ENCODE measurements at places on chromosomes 1 and 21.
A peak's percentile ranks its signal among the peaks of the same experiment; 100 is the strongest.

DNA sequence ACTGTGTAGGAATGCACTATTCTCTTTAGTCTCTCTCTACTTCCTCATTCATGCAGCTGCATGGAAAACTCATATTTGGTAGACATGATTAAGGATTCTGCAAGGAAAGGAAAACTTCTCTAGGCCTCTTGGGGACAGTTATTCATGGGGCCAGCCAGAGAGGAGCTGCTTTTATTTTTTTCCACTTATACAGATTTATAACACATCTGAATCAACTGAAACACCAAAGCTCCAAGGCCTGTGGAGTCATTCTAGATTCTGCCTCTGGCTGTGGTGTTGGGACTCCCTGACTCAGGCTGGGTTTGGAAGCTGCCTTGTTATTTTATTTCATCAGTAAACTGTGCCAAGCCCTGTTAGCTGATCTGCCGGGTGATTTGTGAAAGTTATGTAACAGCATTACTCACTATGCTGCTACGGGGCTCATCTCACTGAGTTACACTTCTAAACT lies 83.9 kb upstream of the EDEM3 start:
- DNase-seq, result peak; percentile 80

GRCh38 chr21:43850728-43851295 lies 14.2 kb upstream of the AGPAT3 start:
- DNase-seq, result no peak

- peak; percentile 47 for DNase-seq
Observed at GRCh38 chr21:34336756-34337391, 26.9 kb upstream of the KCNE2 start.

DNA sequence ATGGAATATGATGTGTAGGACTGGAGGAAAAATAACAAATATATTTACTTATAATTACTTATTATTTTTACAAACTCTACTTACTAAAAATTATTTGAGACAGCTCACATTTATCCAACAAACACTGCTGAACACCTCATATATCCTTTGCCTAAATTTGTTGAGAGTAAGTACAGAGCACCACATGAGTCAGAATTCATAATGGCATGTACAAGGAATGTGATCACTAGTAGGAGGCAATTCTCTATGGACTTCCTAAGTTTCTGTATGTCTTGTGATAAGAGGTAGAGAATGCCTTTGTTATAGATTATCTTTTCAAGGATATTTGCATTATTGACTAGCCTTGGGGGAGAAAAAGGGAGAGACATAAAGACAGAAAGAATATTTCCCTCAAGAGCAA lies 8.2 kb upstream of the ST6GALNAC3 start:
- no peak for DNase-seq

GRCh38 chr1:37739222-37739621 lies 25.7 kb downstream of the EPHA10 start:
- DNase-seq, result no peak

DNA sequence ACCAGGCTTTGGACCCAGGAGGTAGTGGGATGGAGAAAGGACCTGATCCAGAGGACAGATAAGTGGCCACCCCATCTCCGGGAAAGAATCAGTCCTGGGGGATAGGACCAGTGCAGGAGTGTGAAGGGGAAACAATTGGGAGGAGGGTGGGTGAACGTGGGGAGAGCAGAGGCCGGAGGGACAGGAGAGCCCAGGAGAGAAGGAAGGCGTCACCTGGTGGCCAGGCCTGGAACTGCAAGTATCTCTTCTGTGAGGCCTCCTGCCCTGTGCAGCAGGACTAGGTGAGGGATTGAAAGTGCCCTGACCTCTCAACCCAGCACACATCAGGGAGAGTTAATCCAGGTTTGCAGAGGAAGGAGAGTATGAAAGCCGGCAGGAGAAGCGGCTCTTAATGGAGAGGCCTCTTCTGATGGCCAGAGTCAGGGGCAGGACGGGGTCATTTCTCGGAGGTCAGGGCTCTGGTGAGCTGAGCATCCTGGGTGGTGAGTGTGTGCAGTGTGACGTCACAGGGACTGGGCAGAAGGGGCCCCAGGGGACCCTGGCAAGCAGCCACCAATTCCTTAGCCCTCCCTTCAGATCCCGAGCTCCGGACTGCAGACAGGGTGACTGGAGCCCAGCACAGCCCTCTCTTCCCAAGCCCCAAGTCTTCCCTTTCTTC lies 9.2 kb upstream of the LAD1 start:
- DNase-seq, result peak; percentile 30

GRCh38 chr1:200411406-200412257 lies 1.8 kb upstream of the ZNF281 start:
- no peak for DNase-seq

GRCh38 chr1:183080406-183080805 lies 57.2 kb downstream of the LAMC1 start:
- no peak for DNase-seq

GRCh38 chr1:23589585-23589986 lies 30.3 kb upstream of the ID3 start:
- DNase-seq, result no peak

- DNase-seq, result no peak
Observed at GRCh38 chr1:197761654-197762053, 13.6 kb downstream of the DENND1B start.

GRCh38 chr1:85445906-85446305 lies 19.1 kb downstream of the DDAH1 start:
- DNase-seq, result no peak

- no peak for DNase-seq
Observed at GRCh38 chr1:201903135-201903534, 14.4 kb downstream of the SHISA4 start.

- DNase-seq, result no peak
Observed at GRCh38 chr1:68308034-68308433, 75.7 kb upstream of the WLS start.

- no peak for DNase-seq
Observed at GRCh38 chr1:64478594-64479470, 8.9 kb downstream of the CACHD1 start.

- DNase-seq, result no peak
Observed at GRCh38 chr1:228114827-228115226, 5.7 kb upstream of the MRPL55 start.

DNA sequence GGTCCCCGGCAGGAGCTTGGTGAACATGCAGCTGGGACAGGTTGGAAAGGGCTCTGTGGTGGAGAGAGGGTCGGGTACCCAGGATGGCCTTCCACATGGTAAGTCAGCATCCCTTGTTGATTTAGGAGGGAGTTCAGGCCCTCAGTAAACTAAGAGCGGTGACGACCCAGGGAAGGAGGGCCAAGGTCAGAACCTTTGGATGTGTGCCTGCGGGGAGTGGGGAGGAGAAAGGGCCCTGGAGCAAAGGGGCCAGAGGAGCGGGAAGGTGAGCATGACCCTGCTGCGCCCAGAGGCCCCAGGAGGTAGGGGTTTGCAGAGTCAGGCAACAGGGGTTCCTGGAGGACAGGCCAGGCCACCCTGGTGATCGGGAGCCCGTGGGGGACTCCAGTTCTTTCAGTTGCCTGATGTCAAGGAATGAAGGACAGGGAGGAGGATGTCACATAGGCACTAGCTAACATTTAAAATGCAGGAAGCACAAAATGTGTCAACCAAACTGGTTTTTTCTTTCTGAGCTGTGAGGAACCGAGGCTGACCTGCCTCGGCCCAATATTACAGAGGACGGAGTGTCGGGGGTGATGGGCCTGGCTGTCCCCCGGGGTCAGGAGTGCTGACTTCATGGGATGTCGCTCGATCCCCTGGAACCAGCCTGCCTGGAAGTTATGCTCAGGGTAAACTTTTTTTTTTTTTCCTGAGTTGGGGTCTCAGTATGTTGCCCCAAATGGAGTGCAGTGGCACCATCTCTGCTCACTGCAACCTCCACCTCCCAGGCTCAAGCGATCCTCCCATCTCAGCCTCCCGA lies 117.4 kb upstream of the SLC45A1 start:
- no peak for DNase-seq

- no peak for DNase-seq
Observed at GRCh38 chr1:87926131-87926830, 597.6 kb downstream of the LMO4 start.

DNA sequence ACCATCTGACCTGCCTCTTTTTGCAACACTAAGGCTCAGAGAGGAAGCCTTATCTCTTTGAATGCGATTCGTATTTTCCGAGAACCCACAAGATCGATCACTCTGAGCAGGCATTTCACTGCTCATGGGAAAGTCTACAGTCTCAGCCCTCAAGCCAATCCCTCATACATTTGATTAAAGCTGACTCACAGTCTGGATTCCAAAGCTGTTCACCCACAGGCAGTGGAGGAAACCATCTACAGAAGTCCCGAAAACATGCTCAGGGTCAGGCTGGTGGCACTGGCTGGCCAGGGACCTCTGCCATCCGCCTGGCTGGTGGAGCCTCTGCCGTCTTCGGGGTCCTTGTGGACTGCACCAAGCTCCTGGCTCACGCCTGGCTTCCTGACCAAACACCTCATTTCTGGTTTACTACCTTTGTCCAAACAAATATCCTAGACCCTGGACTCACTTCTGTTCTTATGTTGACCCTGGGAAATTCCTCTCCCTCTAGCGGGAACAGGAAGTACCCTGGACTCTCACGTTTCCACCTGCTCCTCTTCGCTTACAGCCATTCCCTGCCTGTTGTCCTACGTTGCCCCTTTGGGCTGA lies 650.0 kb downstream of the SMYD3 start:
- peak; percentile 31 for DNase-seq

DNA sequence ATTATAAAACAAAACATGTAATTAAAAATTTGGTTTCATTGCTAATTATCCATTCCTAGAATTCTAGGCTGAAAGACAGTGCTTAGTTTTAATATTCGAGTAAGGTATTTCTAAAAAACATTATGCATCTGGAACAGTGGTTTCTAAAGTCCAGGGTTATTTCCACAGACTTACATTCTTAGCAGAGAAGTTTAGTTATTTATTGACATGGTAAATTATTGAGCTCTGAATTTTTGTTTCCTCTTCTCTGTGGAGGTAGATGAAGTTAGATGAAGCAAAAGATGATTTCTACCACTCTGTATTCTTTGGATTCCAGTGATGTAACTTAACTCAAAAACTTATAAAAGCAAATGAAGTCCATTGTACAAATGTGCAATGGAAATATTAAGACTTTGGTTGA lies 709.4 kb downstream of the MRPL39 start:
- no peak for DNase-seq
